ENCODE measurements at places on chromosomes 16 and 17.

DNA sequence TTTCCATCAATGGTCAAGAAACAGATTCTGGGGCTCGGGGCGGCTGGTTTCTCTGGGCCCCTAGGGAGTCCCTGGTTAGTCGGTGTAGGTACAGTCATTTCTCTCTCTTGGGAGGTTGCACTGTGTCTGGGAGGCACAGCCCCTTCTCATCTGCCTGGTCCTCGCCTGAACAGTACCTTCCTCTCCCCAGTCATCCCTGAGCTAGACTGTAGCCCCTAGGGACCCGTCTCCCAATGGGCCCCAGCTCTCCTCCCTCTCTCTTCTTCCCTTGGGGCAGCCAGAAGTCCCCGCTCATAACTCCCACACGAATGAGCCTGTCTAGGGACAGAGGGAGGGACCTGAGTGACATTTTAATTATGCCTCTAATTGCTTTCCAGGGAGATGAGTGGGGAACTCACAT, 20.2 kb upstream of the CPSF4L start:
- DNase-seq, result no peak

DNA sequence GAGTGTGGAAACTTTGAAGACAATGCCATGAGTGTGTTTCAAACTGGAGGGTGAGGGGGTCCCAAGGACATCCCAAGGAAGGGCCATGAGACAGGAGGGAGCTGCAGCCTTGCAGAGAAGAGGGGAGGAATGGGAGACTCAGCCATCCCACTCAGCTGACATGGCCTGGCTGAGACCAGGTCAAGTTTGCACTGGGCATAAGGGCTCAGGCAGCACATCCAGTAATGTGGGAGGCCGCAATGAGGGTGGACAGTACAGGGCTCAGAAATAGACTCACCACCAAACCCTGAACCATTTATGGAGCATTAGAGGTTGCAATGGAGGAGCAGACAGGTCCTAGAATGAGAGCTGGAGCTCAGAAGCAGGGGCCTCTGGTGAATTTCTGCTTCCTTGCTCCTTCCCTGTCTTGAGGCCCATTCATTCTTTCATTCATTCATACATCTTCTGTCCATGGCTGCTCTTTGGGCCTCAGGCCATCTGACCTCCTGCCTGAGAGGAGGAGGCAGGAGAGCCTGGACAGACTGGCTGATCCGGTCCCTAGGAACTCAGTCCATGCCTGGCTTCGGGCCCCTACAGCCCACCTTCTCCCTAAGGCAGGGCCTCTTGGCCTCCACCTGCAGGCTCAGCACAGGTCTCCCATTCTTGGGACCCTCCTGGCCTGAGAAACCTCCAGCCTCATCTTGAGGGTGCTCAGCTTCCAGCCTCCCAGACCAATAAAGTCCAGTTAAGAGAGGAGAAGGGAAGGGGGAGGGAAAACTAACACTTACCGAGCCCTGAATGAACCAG, 70.5 kb upstream of the CDH5 start:
- DNase-seq, result no peak

DNA sequence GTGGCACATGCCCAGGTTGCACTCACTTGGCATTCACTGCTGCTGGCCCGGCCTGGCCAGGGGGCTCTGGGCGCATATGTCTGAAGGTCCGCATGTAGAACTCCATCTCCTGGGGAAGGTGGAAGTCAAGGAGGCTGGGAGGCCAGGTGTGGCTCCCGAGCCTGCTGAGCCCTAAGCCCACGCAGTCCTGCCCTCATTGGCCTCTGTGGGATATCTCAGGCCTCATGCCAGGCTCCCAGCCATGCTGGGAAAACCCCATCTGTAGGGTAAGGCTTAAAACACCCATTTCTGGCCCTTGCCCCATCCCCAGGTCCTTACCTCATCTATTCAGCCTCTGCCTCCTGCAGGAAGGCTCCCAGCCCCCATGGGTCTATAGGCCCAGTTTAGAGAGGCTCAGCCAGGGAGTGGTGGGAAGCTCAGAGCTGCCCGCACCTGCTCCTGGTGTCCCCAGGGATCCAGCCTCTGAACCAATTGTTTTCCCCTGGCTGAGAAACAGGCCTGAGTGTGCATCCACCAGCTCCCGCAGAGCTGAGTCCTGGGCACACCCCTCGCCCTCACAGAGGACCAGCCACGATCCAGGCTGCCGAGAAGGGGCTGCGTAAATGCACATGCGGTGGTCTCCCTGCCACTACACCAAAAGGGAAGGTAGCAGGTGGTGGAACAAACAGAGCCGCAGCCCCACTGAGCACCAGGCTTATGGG, 2.3 kb upstream of the TPPP3 start:
- DNase-seq, result no peak

- no peak for DNase-seq
Observed at GRCh38 chr16:17149904-17150483, 320.8 kb downstream of the XYLT1 start.

DNA sequence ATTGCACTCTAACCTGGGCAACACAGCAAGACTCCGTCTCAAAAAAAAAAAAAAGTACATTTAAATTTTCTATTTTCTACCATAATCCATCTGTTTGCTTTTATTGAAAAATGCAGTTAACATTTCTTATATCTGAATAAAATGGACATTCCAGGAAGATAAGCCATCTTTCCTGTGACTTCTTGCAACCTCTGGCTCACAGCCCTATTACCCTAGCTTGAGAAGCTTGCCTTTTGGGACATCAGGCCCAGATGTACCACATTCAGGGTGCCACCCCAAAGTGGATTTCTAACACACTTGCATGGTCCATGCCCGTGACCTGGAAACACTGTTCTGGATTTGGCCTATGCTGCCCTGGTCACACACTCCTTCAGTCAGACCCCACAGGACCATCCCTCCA, 30.1 kb upstream of the DDX52 start:
- no peak for DNase-seq
